ENCODE measurements at places on chromosomes 16 and 17.

DNA sequence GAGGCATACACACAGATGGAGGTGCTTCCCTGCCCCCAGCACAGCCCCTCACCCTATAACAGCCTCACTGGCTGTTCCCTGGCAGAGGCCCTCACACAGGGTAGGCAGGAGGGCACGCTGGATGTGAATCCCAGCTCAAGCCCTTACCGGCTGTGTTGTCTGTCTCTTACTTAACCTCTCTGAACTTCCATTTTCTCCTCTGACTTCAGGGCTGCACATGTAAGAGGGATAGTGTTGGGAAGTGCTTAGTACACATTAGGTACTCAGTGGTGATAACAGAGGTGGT lies 24.6 kb upstream of the EIF1 start:
- DNase-seq, result no peak

GRCh38 chr17:50392621-50393020 lies 4.7 kb downstream of the LRRC59 start:
- DNase-seq, result no peak

GRCh38 chr17:290626-291025 lies 62.0 kb downstream of the RPH3AL start:
- DNase-seq, result no peak

DNA sequence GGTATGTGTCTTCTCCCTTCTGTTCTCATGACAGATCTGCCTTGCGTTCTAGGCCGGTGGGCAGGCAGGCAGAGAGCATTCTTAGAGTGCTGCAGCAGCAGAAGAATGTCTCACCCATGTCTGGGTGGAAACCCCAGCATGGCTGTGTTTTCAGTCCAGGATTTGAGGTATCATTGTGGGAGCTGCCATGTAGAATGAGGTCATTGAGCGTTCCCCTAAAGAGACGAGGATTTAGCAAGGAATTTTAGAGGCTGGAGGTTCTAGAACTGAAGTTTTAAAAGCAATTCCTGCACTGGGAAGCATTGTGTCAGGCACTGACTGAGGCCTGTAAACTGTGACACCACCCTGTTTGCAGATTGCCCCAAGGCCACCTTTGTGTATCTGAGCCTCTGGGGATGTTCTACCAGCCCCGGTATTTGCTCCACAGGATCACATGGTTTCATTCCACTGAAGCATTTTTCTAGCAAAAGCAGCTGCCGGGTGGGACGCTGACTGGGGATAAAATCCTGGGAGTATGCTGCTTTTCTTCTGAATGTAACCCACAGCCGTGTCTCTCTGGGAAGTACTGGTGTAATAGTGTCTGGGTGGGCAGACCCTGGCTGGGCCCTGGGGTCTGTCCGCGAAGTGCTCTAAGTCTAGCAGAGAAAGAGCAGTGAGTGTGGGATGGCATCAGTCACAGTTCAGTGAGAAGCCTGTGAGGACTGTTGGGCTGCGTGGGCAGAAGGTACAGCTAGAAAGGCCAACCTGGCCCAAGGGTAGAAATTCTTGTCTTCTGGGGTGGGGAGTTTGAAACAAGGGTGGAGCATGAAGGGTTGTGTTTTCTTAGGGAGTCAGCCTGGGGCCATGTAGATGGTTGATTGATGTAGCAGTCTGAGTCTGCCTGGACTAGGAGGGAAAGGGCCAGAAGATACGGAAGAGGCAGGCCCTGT lies 30.2 kb downstream of the PLCD3 start:
- DNase-seq, result no peak

- DNase-seq, result no peak
These were observed 11.8 kb downstream of the SLC9A5 start for GRCh38 chr16:67260426-67261063.

DNA sequence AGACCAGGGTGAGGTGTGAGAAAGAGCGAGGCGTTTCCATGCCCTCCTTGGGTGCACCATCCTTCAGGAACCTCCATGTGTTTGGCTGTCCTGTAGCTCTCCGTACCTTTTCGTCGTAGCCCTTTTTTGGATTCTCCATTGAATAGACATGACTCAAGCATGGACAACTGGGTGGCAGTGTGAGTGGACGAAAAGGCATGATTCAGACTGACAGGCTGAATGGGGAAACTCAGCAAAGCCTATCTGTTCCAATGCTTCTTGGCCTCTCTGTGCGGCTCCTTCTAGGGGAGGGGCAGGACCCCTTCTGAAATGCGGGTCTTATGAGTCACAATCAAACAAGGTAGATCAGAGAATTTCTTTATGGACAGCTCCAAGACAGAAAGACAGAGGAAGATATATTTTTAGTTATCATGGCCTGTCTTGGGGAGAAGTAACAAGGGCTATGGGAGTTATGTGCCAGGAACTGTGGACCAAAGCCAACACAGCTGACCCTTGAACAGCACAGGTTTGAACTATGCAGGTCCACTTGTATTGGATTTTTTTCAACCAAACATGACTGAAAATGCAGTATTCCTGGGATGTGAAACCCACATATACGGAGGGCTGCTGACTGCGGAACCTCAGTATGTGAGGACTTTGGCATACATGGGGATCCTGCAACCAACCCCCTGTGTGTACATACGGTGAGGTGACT lies 22.9 kb downstream of the ADORA2B start:
- no peak for DNase-seq

DNA sequence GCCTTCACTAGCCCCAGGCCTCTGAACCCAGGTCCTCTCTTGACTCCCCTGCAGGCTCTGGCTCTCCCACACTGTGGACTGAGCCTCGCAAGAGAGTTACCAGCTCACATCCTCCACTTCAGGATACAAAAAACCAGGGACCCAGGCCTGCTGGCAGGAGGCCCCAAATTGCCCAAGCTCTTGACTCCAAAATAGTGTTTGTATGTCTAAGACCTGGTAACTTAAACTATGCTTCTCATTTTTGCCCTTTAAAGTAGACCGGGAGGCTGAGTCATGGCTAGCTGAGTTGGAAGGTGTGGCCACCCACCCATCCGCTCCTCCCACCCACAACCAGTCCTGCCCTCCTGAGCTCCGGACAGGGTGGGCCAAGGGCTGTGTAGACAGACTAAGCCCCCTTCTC lies 250.0 kb downstream of the SOX9 start:
- no peak for DNase-seq

- no peak for DNase-seq
These were observed 77.2 kb downstream of the CNGB1 start for GRCh38 chr16:57893559-57894389.

DNA sequence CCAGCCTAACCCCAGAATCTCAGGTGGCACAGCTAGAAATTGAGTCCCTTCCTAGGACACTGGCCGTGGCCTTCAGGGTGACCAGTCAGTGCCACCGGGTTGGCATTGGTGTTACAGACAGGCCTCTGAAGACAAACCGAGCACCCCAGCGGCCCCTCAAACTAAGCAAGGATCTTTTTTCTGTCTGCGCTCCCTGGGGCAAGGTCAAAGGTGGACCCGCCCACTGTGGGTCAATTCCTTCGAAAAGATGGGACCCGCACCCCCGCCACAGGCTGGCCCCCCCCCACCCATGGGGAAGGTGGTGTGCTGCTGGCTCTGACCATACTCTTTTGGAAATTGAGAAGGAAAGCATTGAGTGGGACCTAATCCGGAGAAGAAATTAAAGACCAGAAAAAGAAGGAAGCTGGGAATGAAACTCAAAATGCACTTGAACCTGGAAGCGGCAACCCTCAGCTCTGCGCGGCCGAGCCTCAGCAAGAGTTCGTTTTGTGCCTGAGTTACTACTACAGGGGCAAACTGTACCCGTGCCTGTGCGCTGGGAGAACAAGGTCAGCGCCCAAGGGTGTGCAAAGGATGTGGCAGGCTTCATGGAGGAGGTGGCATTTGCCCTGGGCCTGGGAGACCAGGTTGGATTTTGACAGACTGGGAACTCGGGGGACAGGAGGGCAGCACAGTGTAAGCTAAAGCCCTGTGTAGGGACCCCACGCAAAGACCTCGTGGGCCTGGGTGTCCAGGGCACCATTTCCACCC lies 20.4 kb downstream of the TMC6 start:
- DNase-seq, result no peak

All from coronary artery (tissue), 2 donors.